ENCODE measurements at places on chromosomes 12 and 14.
A peak's percentile ranks its signal among the peaks of the same experiment; 100 is the strongest.

GRCh38 chr14:89254166-89254909, 162.7 kb downstream of the FOXN3 start:
- DNase-seq, result no peak

DNA sequence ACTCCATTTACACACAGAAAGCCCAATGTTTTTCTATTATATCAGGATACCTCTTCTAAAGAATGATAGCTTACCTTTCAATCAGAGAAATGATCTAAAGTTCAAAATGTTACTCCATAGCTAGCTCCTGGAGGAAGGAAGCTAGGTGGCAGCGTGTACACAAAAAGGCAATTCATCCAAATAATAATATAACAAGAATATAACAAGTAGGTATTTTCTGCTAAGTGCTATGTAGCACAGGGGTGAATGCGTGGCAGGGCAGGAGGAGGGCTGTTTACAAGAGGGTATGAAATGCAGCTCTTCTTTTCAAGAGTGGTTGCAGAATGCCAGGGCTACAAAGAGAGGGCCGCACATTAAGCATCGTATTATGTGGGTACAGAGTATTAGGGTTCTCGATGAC, 663 bp upstream of the SNAPC1 start:
- DNase-seq, result no peak

- DNase-seq, result peak; percentile 83
Observed at GRCh38 chr12:48977290-48978281, 536 bp upstream of the WNT1 start.

GRCh38 chr12:124995200-124995961, 1.9 kb downstream of the BRI3BP start:
- no peak for DNase-seq

- no peak for DNase-seq
Observed at GRCh38 chr14:35072226-35072625, 26.2 kb downstream of the FAM177A1 start.

GRCh38 chr12:89461649-89462612, 62.7 kb downstream of the GALNT4 start:
- DNase-seq, result peak; percentile 36

GRCh38 chr12:117034249-117034648, 65.0 kb downstream of the TESC start:
- no peak for DNase-seq

GRCh38 chr12:4417455-4417854, 28.2 kb downstream of the FGF6 start:
- no peak for DNase-seq

GRCh38 chr14:29630566-29631160, 297.0 kb downstream of the PRKD1 start:
- DNase-seq, result peak; percentile 3

GRCh38 chr12:19630536-19630935, 191.2 kb downstream of the AEBP2 start:
- no peak for DNase-seq

DNA sequence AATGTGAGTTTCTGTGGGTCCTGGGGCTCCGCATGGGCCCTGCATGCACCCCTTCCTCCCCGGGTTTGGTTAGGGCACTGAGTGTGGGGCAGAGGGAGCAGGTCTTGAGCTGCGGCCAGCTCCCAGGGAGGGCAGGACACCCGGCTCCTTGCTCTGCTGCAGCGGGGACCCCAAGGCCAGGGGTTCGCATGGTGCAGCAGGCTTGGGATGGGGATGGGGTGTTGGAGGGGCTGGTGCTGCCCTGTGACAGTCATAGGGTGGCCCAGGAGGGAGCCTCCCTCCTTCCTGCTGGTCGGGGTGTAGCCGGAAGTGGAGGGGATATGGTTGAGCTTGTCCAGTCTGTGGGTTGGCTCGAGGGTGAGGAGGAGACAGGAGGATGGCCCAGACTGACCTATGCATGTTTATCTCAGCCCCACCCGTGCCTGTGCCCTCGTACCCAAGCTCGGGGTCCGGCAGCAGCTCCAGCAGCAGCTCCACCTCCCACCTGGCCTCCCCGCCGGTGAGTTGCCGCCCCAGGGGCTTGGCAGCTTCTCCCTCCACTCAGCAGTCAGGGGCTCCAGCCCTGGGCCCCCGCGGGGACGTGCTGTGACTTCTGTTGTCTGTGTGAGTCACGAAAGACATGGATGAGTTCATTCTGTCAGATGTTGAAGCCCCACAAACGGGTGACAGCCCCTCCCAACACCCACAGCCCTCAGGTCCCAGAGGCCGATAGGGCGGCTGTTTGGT, 16.0 kb downstream of the ULK1 start:
- no peak for DNase-seq

- DNase-seq, result no peak
Observed at GRCh38 chr14:22131749-22132476, 457.1 kb downstream of the DAD1 start.

DNA sequence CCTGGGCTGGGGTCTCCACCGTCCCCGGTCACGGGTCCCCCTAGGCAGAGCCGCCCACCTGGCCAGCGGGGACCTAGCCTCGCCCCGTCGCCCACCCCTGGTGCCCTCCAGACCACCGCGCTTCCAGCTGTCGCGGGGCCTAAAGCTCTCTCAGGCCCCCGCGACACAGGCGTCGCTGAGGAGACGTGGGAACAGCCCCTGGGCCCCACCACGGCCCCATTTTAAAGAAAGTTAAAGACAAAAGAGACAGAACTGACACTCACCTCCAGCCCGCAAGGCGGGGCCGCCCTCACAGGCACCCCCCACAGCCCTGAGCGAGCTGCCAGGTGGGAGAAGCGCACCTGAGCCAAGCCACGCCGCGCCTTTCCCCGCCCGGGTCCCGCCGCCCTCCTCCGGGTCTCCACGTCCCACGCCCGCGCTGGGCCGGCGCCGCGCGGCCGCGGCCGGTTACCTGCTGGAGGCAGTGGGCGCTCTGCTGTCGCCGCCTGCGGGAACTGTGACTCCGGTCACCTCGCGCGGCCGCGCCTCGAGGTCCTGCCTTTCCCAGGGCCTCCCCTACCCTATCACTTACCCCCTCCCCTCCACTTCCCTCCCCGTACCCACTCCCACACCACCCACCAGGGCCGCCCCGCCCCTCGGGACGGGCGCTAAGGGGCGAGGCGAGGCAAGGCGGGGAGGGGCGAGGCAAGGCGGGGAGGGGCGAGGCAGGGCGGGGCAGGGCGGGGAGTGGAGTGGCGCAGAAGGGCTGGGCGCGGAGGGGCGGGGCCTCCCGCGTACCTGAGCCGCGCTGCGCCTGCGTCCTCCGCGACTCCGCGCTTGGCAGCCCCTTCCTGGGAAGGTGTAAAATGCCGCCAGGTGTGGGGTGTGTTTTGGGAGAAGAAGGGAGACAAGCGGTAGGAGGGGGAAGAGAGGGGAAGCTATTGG, 31.2 kb downstream of the TC2N start:
- DNase-seq, result peak; percentile 29

- DNase-seq, result no peak
Observed at GRCh38 chr14:101174522-101174838, 271.0 kb upstream of the RTL1 start.

DNA sequence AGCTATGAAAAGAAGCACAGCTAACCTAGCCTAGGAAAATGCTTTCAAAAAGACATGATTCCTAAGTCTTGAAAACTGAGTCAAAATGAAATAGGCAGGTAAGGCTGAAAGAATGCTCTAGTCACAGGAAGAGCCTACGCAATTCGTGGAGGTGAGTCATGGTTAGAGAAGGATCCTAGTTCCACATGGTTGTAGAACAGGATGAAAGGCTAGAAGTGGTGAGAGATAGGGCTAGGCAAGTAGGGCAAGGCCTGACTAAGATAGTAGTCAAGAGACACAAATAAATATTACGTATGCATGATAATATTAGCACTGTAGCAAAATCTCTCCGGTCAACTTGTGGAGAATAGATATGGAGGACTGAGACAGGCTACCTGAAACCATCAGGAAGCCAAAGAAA, 47.2 kb downstream of the PLCZ1 start:
- peak; percentile 54 for DNase-seq

- no peak for DNase-seq
Observed at GRCh38 chr12:53589423-53589822, 36.8 kb downstream of the ATF7 start.

DNA sequence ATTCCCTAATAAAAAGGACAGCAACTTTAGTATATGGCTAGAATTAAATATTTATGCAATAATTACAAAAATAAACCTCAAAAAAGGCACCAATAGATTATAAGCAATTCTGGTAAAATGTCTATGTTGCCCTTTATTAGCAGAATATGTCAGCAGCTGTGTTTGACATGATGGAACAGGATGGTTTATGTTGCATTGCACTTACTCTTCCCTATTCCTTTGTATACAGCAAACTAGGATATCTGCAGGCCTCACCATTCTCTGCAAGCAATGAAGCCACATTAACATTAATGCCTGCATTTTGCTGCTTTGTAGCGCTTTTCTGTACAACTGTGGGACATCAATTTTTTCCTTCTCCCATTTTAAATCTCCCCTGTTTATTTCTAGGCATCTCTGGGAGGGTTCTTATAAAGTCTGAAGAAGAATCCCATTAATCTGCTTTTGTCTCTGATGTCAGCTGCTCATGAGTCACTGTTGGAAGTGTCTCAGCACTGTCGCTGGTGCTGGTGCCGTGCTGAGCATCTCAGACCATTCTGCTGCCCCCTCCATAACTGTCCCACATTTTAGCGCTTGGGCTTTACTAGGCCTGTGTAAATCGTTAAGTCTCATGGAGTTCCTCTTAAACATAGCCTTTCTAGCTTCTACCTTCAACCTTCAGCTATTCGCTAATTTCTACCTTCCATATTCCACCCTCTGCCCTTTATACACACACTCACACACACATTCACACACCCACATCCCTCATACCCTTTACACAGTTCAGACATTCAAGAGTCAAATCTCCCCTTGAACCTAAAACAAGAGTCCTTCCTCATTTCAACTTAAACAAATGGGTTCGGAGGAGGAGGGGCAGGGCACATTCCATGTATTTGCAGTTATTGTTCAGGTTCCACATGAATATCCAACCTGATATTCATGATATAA, 64.4 kb upstream of the TRHDE start:
- DNase-seq, result no peak

DNA sequence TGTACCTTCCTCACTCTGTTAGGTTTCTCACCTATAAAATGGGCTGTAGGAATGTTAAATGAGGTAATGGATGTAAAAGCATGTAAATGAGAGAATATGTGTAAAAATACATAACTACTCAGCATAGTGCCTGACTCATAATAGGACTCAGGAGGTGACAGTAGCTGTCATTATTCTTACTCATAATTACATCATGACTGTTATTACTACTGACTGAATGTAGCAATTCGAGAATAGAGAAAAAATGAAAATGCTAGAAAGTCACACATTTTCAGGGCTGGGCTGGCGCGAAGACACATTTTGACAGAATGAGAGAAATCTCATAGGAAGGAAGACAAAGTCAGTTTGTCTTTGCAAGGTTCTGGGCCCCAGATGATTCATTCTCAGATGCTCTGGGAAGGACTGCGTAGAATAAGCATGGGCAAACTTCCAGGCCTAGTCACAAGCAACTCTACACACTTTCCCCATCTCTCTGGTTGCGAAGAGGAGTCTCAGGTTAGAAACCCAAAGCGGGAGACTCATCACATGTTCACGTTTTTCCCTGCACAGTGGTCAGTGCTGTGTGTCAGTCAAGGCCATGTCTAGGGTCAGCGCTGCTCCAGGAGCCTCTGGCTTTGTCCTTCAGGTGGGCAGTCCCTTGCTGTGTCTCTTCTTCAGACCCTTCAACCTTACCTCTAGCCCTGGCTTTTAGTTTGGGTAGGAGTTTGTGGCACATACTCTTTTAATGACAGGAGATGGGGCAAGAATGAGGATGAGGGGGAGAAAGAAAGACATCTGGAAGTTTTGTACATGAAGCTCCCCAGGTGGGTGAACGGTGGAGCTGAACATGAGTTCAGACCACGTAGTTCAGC, 8.4 kb downstream of the GPRC5A start:
- peak; percentile 55 for DNase-seq

GRCh38 chr14:23183158-23183470, 346 bp downstream of the SLC7A8 start:
- no peak for DNase-seq

DNA sequence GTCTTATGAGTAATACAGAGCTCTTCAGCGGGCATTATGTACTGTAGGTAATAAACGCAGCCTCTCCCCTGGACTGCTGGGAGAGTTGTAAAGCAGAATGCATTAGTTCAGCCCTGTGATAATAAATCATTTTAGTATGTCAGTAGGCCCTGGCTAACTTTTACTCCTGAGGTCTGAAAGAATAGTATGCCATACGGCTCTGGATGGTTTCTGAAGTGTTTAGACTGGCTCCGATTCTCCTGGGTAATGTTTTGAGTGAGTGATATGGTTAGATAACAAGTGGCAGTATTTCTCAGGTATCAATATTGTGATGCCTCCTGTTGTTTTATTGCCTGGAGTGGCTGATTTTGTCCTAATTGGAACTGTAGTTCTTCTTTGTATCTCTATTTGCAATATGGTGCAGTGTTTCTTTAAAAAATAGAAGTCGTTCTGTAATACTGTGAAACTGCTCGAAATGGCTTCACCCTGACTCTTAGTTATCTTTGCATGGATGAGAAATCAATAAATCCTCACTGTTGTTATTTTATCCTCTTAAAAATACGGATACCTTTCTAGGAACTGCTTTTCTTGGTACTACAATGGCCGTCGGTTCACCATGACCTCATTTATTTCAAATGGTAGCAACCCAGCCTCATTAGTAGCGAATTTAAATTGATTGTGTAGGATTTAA, 100.2 kb downstream of the PDZRN4 start:
- no peak for DNase-seq

GRCh38 chr12:124184456-124184855, 110.4 kb upstream of the RFLNA start:
- DNase-seq, result no peak

- no peak for DNase-seq
Observed at GRCh38 chr12:65392491-65392890, 114.0 kb downstream of the MSRB3 start.

DNA sequence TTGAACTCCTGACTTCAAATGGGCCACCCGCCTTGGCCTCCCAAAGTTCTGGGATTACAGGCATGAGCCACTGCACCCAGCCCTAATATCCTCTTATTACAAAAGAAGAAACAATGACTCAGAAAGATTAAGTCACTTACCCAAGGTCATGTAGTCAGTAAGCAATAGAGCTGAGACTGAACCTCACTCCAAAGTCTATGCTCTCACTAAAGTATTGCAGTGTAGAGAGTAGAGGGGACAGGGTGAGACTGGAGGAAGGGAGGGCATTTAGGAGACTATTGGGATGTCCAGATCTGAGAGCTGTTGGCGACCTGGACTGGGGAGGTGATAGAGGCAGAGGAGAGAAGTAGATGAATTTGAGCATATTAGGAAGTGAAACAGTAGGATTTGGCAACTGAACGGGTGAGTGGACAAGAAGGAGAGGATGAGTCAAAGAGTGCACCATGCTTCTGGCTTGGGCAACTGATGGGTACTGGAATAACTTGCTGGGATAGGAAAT, 11.8 kb downstream of the P2RX7 start:
- no peak for DNase-seq

GRCh38 chr12:109771746-109772621, 58.4 kb downstream of the FAM222A start:
- no peak for DNase-seq

- DNase-seq, result no peak
Observed at GRCh38 chr14:99118946-99119345, 153.1 kb downstream of the BCL11B start.

GRCh38 chr14:72547999-72548398, 345.9 kb downstream of the DPF3 start:
- DNase-seq, result no peak

- no peak for DNase-seq
Observed at GRCh38 chr14:80572666-80573065, 361.4 kb upstream of the DIO2 start.

- no peak for DNase-seq
Observed at GRCh38 chr14:96160076-96160912, 44.3 kb upstream of the BDKRB2 start.

Data from AG08396 (cell line).